ENCODE measurements at places on chromosomes 2 and 18.
A peak's percentile ranks its signal among the peaks of the same experiment; 100 is the strongest.

- DNase-seq = no peak
These were observed 26.8 kb upstream of the GPR17 start for GRCh38 chr2:127619203-127619590.

DNA sequence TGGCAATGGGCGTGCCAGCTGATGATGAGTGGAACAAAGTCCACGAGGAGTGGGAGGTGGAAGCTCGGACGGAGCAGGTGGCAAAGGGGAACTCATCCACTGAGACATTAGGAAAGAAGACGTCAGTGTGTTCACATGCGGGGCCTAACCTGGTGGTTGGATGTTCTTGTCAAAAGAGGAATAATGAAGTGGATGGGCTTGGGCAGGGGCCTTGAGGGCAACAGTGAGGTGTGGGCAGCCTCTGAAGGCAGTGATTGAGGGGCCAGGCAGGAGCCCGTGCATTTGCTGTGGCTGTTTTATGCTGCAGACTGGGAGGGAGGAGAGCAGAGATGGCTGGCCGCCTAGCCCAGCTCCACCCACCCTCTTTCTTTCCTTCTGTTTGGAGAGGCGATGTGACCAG, 74.5 kb downstream of the LRRC30 start:
- no peak for DNase-seq

DNA sequence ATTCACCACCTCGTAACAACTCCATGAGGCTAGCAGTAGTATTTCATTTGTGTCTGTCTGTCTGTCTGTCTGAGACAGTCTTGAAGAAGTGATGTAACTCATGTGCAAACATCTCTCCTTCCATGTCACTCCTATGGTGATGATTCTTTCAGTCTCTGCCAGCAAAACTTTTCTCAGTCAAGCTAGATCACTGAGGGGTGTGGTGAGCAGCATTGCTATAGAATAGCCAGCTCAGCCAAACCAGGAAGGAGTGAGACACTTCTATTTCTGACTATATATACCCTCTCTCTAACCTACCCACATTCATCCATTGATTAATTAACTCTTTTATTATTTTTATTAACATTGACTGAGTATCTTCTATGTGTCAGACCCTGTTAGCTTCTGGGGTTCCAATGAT, 1095.1 kb upstream of the GYPC start:
- no peak for DNase-seq

DNA sequence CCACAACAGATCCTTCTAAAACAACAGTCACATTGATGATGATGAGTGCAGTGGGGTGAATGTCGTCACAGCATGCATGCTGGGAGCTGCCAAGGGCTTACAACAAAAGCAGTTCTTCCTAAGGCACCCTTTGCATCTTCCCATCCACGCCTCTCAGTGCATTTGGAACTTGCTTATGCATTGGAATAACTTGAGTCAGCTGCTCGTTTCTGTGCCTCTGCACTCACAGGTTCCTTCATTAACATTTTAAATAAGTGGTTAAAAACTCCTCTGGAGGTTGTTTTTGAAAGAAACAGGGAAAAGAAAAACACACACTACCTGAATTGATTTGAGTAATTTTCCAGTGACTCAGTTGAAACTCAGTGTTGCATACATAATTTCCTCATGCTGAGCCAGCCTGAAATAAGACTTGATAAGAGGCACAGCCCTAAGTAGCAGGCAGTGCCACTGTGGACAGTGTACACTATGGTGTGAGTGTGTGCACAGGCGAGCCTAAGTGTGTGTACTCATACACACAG, 46.8 kb upstream of the TRIM43B start:
- DNase-seq = no peak

- no peak for DNase-seq
These were observed 143.3 kb downstream of the HDAC4 start for GRCh38 chr2:239257511-239257937.

GRCh38 chr2:8064603-8065002, 617.3 kb upstream of the ID2 start:
- no peak for DNase-seq

DNA sequence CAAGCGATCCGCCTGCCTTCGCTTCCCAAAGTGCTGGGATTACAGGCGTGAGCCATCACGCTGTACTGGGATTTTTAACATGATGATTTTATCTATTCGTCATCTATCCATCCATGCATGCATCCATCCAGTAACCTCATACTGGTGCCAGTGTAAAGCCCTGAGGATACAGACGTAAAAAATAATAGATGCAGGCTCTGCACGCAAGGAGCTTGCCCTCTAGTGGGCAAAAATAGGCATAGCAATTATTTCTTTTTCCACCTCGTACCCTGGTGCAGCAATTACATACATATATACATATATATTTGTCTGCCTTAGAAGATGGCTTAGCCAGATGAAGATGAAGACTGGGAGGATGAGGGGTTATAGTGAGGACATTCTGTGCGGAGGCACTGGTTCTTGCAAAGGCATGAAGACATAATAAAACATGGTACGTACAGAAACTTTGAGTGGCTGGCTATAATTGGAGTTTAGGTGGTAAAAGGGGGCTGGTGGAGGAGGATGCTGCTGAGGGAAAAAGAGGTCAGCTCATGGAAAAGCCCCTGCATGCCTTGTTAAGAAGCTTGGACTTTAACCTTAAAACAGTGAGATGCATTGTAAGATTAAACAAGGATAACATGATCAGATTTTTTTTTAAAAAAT, 19.6 kb upstream of the RPIA start:
- DNase-seq = peak; percentile 62

DNA sequence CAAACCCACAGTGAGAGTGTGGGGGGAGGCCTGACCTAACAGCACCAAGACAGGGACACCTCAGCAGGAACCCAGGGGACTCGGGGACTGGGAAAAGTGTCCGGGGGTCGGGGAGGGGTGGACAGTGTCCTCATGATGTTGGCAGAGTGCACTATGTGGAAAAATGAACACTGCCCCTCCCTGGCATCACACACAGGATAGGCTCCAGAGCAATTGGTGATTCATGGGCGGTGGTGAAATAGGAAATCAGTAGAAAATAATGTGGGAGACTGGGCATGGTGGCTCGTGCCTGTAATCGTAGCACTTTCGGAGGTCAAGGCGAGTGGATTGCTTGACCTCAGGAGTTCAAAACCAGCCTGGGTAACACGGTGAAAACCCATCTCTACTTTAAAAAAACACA, 3.6 kb upstream of the ANO7 start:
- no peak for DNase-seq

- DNase-seq = no peak
These were observed 235.6 kb upstream of the ZNF521 start for GRCh38 chr18:25587545-25587944.

DNA sequence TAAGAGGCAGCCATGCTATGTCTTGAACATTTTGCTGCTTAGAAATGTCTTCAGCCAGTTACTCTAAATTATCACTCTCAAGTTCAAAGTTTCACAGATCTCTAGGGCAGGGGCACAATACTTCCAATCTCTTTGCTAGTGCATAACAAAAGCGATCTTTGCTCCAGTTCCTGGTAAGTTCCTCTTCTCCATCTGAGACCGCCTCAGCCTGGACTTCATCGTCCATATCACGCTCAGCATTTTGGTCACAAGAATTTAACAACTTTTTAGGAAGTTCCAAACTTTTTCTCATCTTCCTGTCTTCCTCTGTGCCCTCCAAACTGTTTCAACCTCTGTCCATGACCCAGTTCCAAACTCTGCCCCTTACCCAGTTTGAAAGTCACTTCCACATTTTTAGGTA, 8.8 kb upstream of the SLC35F5 start:
- DNase-seq = no peak
